ENCODE measurements at places on chromosomes 11 and 22.

GRCh38 chr11:125390946-125391345, 105.1 kb downstream of the FEZ1 start:
- DNase-seq: no peak

- DNase-seq: no peak
Observed at GRCh38 chr22:49411236-49411635, 416.4 kb downstream of the BRD1 start.

DNA sequence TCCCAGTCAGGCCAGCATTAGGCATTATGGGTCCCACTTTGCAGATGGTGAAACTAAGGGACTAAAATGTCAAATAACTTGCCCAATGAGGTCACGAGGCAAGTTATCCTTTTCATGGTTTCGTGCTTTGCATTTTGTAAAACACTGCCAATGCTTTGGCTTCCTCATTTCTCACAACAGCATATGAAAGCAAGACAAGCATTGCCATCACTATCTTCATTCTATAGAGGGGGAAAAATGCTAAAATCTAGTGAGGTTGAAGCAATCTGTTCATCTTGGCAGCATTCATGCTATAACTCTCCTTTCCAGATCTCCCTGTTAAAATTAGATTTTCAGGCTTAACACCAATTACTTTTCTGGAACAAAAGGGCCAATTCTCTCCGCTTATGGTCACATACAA, 14.8 kb downstream of the FAM181B start:
- DNase-seq: no peak

GRCh38 chr22:25762147-25762546, 20.2 kb downstream of the MYO18B start:
- no peak for DNase-seq

- DNase-seq: no peak
Observed at GRCh38 chr11:57432149-57432561, 5.2 kb upstream of the SLC43A3 start.

- no peak for DNase-seq
Observed at GRCh38 chr11:110349138-110349996, 53.0 kb upstream of the RDX start.

DNA sequence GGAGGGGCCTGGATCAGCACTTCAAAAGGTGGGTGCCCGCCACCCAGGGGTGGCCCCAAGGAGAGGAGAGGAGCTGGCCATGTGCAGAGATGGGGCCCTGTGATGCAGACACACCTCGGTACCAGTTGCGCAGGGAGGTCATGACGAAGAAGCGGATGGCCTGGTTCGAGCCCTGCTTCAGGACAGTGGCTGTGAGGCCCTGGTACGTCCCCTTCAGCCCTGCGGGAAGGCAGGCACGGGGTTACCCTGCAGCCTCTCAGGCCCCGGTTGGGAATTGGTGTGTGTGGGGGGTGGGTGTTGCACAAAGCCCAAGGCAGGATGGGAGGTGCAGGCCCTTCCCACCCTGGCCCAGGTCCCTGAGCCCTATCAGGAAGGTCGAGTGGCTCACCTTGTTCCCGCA, 1.8 kb downstream of the SLC25A1 start:
- no peak for DNase-seq

- DNase-seq: no peak
Observed at GRCh38 chr11:111908639-111909305, 2.8 kb downstream of the CRYAB start.

DNA sequence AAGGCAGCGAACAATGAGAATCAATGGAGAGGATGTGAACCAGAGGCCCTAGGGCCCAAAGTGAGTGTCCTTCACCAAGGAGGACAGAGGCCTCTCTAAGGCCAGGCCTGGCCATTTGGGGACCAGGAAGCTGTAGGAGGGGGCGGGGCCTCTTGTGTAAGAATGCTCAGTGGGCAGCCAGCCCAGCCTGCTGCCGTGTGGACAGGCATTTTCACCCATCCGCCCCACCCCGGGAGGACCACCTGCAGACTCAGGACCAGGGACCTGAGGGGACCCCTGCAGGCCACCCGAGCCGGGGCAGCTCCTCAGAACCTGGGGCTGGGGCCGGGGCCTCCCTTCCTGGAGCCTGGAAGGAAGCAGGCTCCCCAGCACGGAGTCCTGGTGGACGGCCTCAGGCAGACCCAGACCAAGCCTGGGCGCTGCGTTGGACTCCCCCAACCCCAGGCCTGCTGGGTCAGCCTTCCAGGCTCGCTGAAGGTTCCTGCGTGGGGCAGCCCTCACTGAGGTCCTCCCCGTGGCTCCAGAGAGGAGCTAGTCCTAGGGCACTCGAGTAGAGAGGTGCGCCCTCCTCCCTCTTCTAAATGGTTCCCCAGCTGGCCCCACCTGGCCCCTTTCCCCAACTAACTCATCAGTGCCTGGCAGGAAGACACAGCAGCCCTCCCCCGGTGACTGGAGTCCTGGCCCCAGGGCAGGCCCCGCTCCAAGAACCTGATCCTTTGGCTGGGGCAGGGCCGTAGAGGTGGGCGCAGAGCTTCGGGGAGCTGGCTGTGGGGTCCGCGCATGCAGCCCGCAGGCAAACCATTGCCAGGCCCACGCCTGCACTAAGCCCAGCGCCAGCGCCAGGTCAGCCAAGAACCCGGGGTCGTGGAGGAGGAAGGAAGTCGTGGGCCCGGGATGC, 1.5 kb upstream of the TRABD start:
- DNase-seq: no peak

- no peak for DNase-seq
Observed at GRCh38 chr11:64545619-64546018, 45.4 kb upstream of the SLC22A12 start.

GRCh38 chr22:42613872-42614301, 796 bp downstream of the POLDIP3 start:
- DNase-seq: no peak

DNA sequence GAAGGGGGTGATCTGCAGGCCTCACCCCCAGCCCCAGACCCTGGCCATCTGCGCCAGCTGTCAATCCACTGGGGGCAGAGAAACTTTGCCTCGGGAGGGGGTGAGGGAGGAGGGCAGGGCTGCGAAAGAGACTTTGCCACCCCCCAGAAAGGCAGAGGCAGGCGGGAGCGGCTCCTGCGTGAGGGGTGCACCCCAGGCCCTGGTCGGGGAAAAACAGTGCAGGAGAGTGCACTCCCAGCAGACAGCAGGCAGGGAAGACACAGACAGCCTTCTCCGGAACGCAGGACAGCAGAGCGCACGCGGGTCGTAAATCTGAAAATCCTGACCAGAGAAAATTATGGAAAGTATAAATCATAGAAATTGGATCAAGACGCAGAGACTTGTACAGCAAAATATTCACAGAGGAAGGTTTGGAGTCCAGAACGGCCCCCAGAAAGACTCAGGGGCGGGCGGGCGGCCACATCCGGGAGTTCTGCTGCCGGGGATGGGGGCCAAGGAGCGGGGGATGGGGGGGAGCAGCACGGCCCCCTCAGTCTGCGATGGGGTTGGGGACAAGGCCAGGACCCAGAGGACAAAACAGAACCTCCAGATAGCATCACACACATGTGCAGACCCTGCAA, 8.0 kb upstream of the MRPL23 start:
- DNase-seq: no peak

DNA sequence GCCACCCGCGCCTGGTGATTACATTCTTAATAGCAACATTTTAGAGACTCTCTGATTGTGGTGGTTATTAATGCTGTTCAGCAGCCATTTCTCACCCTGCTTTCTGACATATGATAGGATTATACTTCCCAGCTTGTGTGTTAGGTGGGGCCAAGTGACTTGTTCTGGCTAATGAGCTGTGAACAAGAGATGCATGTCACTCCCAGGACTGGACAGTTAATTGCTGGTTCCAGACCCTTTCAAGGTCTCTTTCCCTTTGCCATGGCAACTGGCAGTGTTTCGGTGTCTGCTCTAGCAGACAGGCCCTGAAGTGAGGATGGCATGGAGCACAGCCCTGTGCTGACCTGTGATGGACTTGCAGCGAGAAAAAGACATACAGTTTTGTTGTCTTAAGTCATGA, 8.9 kb upstream of the PTPRJ start:
- DNase-seq: no peak

- no peak for DNase-seq
Observed at GRCh38 chr11:29163231-29163630, 853.6 kb downstream of the KCNA4 start.

GRCh38 chr11:119479685-119480275, 56.8 kb upstream of the THY1 start:
- no peak for DNase-seq

DNA sequence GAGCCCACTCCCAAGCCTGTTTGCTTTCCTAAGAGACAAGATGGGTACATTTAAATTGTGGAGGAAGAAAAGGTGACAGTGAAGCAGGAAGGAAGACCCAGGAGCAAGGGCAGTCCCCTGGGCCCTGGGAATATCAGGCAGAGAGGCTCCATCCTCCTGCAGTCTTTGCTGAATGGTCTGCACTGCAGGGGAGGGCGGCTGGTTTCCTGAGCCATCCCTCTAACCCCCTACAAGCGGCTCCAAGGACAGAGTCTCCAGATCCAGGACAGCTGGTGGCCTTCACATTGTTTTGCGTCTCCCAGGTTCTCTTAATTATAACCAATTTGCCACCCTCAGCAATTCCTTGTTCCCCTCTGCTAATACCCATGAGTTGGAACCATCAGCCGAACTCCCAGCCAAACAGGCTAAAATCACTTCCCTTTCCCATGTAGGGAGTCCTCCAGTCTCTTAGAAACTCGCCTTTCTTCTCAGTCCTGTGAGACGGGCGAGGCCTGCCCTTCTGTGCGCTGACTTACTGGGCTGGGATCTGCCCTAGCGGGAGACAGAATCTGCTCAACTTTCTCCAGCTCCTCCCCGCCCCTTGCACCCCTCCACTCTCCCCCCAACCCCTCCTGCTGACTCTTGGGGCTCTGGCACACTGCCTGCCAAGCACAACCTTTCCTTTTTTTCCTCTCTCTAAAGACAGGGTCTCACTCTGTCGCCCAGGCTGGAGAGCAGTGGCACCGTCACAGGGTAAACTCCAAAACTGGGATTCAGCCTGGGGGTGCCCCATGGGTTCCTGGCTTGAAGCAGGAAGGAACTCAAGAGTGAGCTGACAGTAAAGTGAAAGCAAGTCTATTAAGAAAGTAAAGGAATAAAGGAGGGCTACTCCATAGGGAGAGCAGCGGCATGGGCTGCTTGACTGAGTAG, 53.4 kb upstream of the EMID1 start:
- DNase-seq: no peak

DNA sequence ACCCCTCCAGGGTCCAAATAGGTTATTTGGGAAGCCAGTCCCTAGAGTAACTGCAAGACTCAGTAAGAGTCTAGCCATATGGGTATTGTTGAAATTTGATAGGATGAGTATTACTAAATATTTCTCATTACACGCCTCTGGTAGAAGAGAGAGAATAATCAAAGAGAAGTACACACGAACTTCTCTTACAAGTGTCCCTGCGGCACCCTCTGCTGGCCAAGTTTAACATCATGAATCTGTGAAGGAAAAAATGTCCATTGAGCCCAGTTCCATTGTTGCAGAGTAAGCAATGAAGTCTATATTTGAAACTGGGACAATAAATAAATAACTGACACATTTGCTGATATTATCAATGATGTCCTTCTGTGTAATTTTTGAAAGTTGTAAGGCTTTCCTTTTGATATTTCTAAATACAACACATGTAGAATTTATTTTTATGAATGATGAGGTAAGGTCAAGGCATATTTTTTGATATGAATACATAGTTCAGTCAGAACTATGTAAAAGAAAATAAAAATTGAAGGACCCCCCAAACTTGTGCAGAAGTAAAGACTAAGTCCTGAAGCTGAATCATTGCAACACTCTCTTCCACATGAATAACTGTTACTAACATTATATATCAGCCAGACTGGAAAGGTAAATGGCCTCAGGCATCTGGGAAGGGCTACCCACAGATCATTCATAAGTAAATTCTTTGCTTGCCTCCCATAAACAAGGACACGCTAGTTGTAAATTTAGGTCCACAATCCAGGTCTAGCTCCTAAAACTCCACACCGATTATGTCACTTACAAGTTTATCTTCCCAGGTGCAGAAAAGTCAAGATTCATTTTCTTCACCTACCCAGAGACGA, 10.0 kb downstream of the OR51L1 start:
- DNase-seq: no peak
